ENCODE measurements at places on chromosomes 5 and 9. TPM values are rescaled to one million over a fixed set of nuclear protein-coding genes. Genes with fewer than 3 reads are reported as not detected.

- no peak for DNase-seq
Observed at GRCh38 chr5:98474216-98474615, 299.2 kb upstream of the RGMB start.

The NXNL2 gene
- 0.05 TPM for polyA plus RNA-seq

GRCh38 chr5:159878988-159879471 lies 37.3 kb upstream of the ADRA1B start:
- DNase-seq = peak; percentile 81

GRCh38 chr5:176587398-176587797 lies 22.6 kb downstream of the GPRIN1 start:
- no peak for DNase-seq

GRCh38 chr5:137441476-137441875 lies 57.6 kb downstream of the SPOCK1 start:
- no peak for DNase-seq

DNA sequence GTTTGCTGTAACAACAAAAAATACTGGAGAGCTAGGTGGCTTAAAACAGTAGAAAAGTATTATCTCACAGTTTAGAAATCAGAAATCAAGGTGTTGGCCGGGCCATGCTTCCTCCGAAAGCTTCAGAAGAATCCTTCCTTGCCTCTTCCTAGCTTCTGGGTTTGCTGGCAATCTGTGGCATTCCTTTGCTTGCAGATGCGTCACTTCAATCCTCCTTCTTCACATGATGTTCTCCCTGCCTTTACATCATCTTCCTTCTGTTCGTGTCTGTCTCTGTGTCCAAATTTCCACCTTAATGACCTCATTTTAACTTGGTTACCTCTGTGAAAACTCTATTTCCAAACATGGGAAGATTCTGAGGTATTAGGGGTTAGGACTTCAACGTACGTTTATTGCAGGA lies 90.4 kb upstream of the CHD1 start:
- DNase-seq = no peak

- no peak for DNase-seq
Observed at GRCh38 chr5:73789851-73790281, 163.9 kb downstream of the ARHGEF28 start.

Data from psoas muscle (tissue), 8 donors.